ENCODE measurements at places on chromosomes 7 and 10.

GRCh38 chr10:79415736-79416577 is 29.5 kb downstream of the ZCCHC24 start:
- DNase-seq, result no peak

- DNase-seq, result no peak
These were observed 91.2 kb downstream of the CUL2 start for GRCh38 chr10:34998940-34999339.

GRCh38 chr7:129909669-129910068 is 43.1 kb downstream of the UBE2H start:
- no peak for DNase-seq

DNA sequence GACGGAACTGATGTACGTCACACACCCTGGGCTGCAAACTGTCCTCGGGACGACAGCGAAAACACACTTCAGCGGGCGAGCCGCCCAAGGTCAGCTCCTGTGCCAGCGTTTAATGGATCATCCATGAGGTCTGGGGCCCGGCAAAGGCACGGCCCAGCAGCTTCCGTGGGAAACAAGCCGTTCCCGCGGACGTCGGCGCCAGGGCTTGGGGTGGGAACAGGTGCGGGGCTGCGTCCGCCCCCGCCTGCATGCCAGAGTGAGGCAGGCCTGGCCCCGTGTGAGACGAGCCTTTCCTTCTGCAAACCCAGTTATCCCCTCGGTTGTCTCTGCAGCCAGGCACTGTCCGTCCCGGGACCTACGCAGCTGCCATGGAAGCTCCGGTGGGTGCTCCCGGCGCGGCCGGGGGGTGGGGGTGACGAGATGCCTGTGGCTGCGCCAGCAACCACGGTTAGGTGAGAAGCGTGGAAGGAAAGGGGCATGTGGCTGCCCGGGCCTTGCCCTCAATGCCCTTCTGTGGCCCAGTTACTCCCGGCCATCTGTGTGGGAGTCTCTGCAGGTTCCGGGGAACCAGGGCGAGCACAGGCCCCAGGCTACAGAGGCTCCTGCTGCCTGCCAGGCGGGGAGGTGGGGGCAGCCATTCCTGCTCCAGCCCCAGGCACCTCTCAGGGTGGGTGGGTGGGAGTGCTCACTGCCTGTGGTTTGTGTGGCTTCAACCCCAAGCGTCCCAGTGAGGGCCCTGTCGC is 42.2 kb upstream of the PDGFA start:
- DNase-seq, result no peak

GRCh38 chr10:70664702-70665195 is 7.6 kb upstream of the ADAMTS14 start:
- peak; percentile 77 for DNase-seq

DNA sequence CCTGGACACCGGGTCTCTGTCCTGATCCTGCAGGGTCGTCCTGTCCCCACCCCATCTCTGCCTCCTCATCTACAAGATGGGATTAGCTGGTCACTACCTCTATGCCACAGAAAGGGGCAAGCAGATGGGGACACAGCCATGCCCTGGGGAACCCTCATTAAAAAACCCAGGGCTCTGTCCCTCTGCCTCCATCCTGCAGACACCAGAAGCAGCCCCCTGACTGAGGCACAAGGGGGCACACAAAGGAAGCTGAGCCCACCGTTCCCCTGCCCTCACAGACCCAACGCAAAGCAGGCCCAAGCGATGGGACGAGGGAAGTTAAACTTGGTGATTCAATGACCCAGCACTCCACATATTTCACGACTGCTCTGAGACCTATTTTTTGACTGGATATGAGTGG is 142.4 kb downstream of the TCERG1L start:
- DNase-seq, result no peak

DNA sequence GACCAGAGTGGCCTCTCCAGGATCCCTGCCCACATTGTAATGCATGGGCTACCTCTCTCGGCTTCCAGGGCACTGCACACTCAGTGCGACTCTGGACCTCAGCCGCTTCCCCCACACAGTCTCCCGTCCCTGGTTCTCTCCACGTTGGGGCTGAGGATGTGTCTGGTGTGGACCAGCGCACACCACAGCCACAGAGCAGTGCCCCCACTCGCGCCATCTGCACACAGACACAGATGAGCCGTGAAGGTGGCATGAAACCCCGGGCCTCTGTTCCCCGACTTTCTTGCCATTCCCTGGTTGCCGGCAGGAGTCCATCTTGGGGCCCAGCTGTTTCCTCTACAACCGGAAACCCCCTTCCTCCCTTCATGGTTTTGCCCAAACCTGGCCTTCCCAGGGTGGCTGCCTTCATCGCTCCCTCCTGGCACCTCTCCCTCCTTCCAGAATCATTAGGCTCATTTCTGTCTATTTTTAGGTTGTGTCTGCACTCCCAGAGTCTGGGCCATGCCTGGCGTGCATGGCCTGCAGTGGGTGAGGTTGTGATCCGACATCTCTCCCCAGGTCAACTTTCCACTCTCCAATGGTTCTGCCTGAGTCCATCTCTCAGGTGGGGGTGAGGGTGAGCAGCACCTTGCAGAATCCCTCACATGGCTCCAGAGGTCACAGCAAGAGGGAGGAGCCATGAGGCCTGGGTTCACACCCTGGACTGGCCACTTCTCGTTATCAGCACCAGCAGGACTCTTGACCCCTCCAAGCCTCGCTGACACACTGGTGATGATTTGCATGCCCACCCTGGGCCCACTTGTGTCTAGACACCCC is 10.1 kb downstream of the RASGEF1A start:
- no peak for DNase-seq

GRCh38 chr7:77690289-77690688 is 6.0 kb upstream of the RSBN1L start:
- no peak for DNase-seq

Data from PC-9 (cell line).